GM23338 (cell line): ENCODE measurements at places on chromosomes 7 and 10.

DNA sequence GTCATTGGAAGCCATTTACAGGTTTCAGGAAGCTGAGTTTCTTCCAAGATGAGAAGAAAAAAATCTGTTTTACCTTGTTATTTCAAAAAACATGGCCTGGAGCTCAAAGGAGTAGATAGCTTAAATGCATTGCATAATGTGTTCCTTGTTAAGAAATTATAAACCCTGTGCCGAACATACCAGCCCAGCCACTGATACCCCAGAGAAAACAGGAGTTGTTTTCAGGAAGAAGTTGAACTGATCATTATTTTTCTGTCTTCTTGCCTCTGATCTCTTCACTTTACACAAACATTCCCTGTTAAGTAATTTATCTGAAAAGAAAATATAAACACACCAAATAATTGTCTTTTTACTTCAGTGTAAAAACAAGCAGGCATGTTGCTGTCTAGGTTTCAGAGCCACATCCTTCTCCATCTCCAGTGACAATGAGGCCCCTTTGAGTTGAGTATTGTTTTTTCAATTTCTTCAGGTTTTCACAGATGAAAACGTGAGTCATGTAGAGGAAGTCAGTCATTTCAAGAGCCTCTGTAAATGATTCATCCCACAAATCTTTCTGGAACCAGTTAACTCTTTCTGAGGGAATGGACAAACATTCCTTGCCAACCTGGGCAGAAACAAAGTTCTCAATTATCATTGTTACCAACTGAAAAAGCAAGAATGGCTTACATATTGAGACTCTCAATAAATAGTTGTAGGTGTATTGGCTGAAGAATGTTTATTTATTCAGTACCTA is 244.2 kb downstream of the IPMK start:
- H3K27me3 ChIP-seq, result no peaks in the 10 kb centered on the region
- no peak overlapping the region for H3K4me3 ChIP-seq
- H3K36me3 ChIP-seq, result peaks cover 14% of the 10 kb centered on the region
- H3K4me1 ChIP-seq, result no peaks in the 10 kb centered on the region

DNA sequence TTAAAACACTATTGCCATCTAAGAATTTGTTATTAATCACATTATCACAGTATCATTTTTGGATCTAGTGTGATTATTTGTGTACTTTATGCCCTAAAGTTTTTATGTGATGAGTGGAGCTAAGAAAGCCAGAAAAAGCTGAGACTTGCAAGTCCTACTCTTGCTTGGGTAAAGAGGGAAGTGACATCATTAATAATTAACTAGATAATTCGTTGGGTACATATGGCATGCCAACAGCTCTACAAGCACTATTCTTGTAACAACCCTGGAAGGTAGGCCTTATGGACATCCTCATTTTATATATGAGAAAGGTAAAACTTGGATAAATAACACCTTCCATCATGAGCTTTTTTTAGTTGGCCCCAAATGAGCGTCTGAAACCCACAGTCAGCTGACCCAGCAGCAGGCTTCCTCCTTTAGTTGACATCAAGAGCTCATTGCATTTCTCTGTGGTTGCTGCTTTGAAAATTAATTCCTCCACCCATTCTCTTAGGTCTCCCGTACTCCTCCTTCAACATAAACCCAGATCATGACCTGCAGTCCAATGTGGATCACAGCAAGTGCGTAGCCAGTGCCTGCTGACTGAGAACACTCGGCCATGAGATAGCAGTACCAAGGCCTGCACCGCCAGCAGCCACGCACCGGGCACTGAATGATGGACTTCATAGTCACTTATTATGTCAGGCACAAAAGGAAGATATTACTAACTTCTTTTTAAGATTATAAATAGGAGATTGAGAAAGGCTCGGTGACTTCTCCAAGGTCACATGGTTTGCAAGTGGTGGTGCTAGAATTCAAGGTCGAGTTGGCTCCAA is 292.0 kb upstream of the AOAH start:
- no peaks in the 10 kb centered on the region for H3K27me3 ChIP-seq
- H3K27ac ChIP-seq, result no peak overlapping the region
- no peak overlapping the region for H3K4me3 ChIP-seq

GRCh38 chr10:48934672-48935501 is 4.8 kb downstream of the LRRC18 start:
- H3K4me3 ChIP-seq, result no peak overlapping the region
- 0 out of 2 replicates have a peak, but pooled peaks cover 6% of the 10 kb centered on the region for H3K4me1 ChIP-seq
- H3K36me3 ChIP-seq, result no peaks in the 10 kb centered on the region
- no peak overlapping the region for H3K27ac ChIP-seq

DNA sequence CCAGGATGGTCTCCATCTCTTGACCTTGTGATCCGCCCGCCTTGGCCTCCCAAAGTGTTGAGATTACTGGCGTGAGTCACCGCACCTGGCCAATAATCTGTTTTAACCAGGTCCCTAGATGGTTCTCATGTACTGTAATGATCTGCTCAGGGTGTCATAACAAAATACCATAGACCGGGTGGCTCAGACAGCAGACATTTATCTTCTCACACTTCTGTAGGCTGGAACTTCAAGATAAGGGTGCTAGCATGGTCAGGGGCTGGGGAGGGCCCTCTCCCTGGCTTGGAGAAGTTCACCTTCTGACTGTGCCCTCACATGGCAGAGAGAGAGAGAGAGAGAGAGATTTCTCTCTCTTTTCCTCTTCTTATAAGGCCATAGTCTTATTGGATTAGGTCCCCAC is 279.4 kb upstream of the LYZL1 start:
- DNase-seq, result no peak
- H3K27me3 ChIP-seq, result no peaks in the 10 kb centered on the region
- H3K4me3 ChIP-seq, result no peak overlapping the region
- H3K27ac ChIP-seq, result no peak overlapping the region

- DNase-seq, result no peak
- no peaks in the 10 kb centered on the region for H3K4me1 ChIP-seq
- H3K27me3 ChIP-seq, result no peaks in the 10 kb centered on the region
- H3K27ac ChIP-seq, result no peak overlapping the region
- no peaks in the 10 kb centered on the region for H3K36me3 ChIP-seq
Observed at GRCh38 chr10:125801574-125801973, 21.5 kb downstream of the UROS start.

DNA sequence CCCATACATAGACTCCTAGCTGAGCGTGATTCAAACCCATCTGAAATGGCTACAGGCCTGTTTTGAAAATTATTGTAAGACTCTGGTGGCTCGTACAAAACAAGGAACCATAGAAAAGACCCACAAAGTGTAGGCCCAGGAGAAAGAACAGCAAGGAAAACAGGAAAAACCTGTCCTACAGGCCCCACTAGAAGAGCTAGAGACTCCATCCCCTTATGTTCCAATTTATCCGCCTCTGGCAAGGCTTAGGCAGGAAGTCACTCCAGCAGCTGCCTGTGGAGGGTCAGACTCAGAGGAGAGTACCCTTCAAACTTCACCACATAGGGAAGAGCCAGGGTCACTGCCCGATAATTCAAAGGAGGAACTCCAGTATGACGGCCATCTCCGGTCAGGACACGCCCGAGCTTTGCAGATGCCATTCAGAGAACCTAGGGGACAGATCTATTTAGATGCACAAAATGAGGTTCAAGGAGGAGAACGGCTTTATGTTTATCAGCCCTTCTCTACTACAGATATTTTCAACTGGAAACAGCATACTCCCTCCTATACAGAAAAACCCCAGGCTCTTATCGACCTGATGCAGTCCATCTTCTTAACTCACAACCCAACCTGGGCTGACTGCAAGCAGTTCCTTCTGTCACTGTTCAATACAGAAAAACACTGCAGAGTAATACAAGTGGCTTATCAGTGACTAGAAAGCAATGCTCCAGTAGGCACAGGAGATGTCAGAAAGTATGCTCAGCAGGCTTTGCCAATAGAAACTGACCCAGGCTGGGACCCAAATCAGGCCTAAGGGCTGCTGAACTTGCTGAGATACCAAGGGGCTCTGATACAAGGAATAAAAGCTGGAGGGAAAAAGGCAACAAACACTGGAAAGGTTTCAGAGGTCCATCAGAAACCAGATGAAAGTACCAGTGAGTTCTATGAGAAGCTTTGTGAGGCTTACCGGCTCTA is 8.6 kb upstream of the ZNF33B start:
- H3K4me1 ChIP-seq, result no peaks in the 10 kb centered on the region
- DNase-seq, result peak; percentile 5
- H3K27ac ChIP-seq, result no peak overlapping the region
- no peaks in the 10 kb centered on the region for H3K36me3 ChIP-seq
- H3K4me3 ChIP-seq, result no peak overlapping the region

- H3K27ac ChIP-seq, result no peak overlapping the region
- H3K4me1 ChIP-seq, result peaks cover 18% of the 10 kb centered on the region
- H3K36me3 ChIP-seq, result no peaks in the 10 kb centered on the region
- peaks cover 19% of the 10 kb centered on the region; the same call in 1 of the 2 replicates for H3K27me3 ChIP-seq
- no peak overlapping the region for H3K4me3 ChIP-seq
Observed at GRCh38 chr10:15374156-15374555, 3.1 kb upstream of the FAM171A1 start.
